ENCODE measurements at places on chromosomes 1 and 21.
A peak's percentile ranks its signal among the peaks of the same experiment; 100 is the strongest.

DNA sequence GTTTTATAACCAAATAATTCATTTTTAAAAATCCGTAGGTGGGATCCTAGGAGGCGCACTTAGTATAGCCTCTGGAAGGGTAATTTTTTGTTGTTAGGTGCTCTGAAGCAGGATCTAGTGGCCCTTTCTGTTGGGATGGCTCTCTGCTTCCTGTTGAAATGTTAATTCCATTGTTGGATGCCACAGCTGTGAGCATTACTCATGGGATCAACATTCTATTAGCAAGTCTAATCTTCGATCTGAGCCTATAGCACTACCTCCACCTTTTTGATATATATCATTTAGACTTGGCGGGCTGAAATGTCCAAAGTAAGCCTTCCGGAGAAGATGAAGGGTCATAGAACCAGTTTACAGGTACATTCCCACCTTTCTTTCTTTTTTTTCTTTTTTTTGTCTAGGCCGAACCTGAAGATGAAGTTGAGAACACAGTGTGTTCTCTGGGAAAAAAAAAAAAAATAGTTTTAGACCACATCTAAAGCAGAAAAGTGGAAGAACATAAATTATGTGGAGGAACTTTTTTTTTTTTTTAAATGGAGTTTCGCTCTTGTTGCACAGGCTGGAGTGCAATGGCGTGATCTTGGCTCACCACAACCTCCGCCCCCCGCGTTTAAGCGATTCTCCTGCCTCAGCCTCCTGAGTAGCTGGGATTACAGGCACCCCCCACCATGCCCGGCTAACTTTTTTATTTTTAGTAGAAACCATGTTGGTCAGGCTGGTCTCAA lies 1.4 kb downstream of the CXADR start:
- peak; percentile 94 for DNase-seq

GRCh38 chr1:192550922-192551534 lies 24.5 kb upstream of the RGS1 start:
- DNase-seq, result no peak

- DNase-seq, result no peak
These were observed 78.8 kb downstream of the CEP350 start for GRCh38 chr1:180033390-180033789.

DNA sequence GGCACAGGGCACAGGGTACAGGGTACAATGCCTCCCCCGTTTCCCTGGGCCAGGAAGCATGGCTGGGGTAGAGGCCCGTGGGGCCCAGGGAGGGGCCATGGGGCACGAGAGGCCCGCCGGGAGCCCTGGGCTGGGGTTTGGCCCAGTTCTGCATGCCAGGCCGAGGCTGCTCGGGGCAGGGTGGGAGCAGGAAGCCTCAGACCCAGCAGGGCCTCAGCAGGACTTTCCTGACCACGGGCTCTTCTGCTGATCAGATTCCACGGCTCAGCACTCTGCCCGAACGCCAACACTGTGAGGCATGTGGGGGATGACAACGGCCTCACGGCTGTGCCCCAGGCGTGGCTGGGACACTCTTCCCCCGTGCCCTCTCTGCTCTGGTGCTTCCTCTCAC lies 104.3 kb downstream of the NPHP4 start:
- no peak for DNase-seq

- DNase-seq, result peak; percentile 56
These were observed 33.9 kb upstream of the ASPM start for GRCh38 chr1:197180252-197180878.

DNA sequence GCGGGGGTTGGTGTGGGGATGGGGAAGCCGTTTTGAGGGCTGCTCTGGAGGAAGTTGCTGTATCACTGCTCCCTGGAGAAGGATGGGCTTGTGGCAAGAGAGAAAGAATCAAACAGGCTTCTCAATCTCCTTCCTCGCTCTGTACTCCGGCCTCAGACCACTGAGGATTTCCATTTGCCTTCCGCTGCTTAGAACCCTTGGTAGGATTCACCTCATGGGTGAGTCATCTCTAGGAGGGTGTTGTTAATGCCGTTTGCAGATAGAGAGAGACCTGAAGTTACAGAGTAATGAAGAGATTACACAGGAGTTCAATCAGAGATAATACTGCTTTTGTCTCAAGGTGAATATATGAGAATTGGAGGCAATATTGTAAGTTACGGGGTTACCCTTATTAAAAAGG lies 15.3 kb downstream of the SLC35F3 start:
- DNase-seq, result no peak

GRCh38 chr1:231913493-231913892 lies 286.9 kb downstream of the DISC1 start:
- no peak for DNase-seq

Measured in mesendoderm (in vitro differentiated cells).